Sigmoid colon (tissue), 7 donors: ENCODE measurements at places on chromosomes 12 and 14. TPM values are rescaled to one million over a fixed set of nuclear protein-coding genes. Genes with fewer than 3 reads are reported as not detected.

DNA sequence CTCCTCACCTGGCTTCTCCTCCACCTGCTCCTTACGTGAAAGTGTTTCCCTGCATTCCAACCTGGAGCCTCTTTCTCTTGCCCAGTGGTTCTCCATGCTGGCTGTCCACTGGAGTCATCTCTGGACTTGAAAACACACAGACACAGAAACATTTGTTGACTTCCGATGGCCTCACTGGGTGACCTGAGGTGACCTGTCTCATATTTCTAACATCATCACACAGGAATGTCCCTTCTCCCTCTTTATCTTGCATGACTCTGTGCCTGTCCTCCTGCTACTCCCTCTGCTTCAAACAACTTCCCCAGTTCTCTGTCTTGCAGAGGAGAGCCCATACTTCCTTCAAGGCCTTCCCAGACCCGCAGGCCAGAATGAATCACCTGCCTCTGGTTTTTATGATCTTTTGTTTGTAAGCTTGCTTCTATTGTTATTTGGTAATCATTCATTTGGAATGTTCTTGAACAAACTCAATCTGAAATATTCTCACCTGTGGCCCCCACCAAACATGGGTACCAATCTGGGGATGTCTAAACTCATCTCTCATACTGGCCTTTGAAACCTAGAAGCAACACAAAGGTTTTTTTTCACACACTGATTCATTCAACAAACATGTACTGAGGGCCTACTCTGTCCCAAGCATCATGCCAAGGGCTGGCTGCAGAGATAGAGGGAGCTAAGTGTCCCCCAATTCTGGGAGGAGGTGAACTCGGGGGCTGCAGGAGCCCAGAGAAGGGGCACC, 9.7 kb upstream of the RIN3 start:
- peak; percentile 45 for DNase-seq

- no peak for DNase-seq
Observed at GRCh38 chr14:99267837-99268781, 3.9 kb downstream of the BCL11B start.

- DNase-seq: no peak
Observed at GRCh38 chr14:34072921-34073320, 122.0 kb upstream of the EGLN3 start.

GRCh38 chr12:132761032-132761920, at the start of gene ANKLE2:
Gene ANKLE2 (minus strand): TSS chr12:132761832. CDS start chr12:132761798, 34 bp downstream.
- peak; percentile 78 for DNase-seq

DNA sequence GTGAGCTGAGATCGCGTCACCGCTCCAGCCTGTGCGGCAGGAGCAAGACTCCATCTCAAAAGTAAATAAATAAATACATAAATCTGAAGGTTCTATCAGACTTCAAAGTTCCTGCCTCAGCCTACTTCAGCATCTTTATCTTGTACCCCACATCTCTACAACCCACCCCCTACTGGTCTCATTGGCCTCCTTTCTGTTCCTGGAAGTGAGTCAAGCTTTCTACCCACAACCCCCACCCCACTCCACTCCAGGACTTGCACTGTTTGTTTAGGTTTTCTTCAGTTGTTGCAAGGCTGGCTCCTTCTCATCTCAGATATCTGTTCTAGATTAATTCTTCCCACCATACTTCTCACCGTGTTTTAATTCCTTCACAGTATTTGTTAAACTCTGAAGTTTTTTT, 714 bp upstream of the PSMC6 start:
- DNase-seq: no peak

- no peak for DNase-seq
Observed at GRCh38 chr12:73352826-73353225, 1080.7 kb downstream of the TRHDE start.

DNA sequence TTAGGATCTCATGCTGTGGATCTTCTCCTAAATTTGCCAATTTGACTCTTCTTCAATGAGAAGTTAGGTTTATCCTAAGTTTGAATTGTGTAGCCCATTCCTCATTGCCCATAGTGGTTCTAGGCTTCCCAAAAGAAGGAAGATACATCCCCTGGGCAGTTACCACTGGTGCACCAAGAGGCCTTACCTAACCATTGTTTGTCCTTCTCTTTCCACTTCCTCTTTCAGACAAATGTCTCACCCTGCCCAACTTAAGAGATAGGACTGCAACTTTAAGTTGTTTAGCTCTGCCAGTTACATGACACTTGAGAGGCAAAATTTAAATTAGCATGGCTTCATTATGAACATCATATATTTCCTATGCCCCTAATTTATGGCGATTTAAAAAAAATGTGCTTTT, 9.4 kb upstream of the KCNH3 start:
- no peak for DNase-seq

GRCh38 chr14:30082486-30082885, 154.8 kb upstream of the PRKD1 start:
- no peak for DNase-seq

The KRT6C gene
- total RNA-seq: not detected

- DNase-seq: no peak
Observed at GRCh38 chr12:12240662-12241340, 26.0 kb downstream of the LRP6 start.

GRCh38 chr12:3427956-3428355, 63.0 kb upstream of the PRMT8 start:
- no peak for DNase-seq

DNA sequence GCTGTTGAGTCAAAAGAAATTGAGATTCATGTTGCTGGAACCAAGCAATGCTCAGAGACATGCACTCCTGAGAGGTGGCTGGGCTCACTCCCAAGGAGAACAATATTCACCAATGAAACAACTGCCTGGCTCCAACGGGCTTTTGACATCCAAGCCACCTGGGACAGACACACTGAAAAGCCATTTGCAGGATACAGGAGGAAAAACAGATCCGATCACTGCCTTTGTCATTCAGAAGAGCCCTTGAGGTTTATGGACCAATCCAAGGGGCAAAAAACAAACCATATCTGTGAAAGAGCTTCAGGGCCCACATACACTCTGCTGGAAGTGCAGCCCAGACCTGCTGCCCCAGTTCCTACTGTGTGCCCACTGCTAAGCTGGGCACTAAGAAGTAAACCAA, 277.5 kb downstream of the NUAK1 start:
- no peak for DNase-seq

The SLC25A47 gene
- not detected for total RNA-seq

The FGF6 gene
- not detected for total RNA-seq

- no peak for DNase-seq
Observed at GRCh38 chr14:39467889-39468524, 35.8 kb upstream of the FBXO33 start.

DNA sequence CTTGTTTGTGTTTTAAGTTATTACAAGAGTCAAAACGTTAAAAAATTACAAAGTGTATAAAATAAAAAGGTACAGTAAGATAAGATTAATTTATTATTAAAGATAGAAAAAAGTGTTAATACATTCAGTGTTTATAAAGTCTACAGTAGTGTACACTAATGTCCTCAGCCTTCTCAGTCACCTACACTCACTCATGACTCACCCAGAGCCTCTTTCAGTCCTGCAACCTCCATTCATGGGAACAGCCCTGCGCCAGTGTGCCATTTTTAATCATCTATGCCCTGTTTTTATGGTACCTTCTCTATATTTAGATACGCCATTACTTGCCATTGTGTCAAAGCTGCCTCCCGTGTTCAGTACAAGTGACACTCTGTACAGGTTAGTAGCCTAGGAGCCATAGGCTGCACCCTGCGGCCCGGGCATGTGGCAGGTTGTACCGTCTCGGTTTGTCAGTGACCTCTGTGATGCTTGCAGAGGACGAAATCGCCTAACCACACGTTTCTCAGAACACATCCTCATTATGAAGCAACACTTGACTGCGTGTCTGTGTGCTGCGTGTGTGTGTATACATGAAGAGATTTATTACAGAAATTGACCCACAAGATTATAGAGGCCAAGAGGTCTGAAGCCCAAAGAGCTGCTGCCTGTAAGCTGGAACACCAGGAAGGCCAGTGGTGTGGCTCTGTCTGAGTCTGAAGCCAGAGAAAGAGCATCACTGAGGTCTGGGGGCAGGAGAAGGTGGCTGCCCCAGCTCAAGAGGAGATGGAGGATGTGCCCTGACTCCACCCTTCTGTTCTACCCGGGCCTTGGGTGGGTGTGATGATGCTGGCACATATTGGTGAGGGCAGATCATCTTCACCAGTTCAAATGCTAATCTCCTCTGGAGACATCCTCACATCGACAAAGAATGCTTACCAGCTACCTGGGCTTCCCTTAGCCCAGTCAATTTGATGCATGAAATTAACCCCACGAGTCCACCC, 116.6 kb upstream of the C14orf180 start:
- DNase-seq: no peak

GRCh38 chr12:1528791-1529190, 65.6 kb downstream of the FBXL14 start:
- DNase-seq: peak; percentile 33

- DNase-seq: no peak
Observed at GRCh38 chr12:96395236-96395635, 5.0 kb downstream of the CDK17 start.
